ENCODE measurements at places on chromosomes 5 and 9.
A peak's percentile ranks its signal among the peaks of the same experiment; 100 is the strongest.

DNA sequence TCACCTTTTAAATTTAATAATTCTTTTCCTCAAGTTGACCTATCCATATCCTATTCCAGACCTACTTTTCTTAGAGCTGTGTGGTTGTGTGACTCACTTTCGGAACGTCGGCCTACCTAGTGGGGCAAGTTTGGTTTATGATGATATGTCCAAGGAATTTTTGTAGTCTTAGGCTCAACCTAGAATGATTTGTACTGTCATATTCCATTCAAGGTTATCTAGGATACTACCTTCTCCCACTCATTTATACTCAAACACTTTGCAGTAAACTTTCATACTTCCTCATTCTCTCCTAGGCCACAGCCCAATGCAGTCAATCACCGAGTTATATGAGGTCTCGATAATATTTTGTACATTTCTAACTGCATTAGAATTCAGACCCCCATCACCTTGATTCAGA is 61.9 kb downstream of the PIK3R1 start:
- no peak for DNase-seq

DNA sequence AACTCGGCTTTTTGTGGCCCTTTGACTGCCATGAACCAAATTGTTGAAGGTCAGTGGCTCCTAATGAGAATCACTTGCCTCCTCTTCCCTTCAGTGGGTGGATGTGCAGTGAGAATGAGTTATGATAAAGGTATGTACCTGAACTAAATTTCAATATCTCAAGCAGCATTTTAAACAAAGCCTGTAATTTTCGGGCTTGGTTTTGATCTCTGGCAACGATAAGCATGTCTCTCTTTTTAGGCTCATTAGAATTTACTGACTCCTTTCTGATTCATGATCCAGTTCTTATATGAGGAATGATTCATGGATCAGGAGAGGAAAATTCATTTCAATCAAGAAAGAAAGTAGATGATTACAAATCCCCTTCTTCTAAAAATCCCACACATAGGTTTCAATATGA is 305.5 kb downstream of the ARRDC3 start:
- DNase-seq = no peak

DNA sequence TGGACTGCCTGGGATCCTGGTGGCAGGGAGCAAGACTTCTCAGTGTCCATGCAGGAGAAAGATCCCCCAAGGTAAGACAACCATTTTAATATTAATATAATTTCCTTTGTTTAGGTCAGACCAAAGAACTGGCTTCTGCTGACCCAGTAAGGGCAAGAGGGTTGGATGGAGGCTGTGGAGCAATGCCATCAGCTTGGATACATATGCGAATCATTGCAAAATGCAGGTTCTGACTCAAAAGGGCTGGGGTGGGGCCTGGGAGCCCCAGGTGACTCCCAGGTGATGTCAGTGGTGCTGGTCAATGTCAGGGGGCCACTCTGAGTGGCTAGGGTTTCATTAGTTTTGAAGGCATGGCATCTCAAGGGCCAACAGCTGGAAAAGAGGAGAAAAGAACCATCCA is 88.9 kb upstream of the PANK3 start:
- DNase-seq = no peak

- DNase-seq = no peak
Observed at GRCh38 chr9:27329291-27329690, 32.3 kb upstream of the EQTN start.

GRCh38 chr9:28888806-28889205 is 1315.5 kb upstream of the C9orf72 start:
- DNase-seq = no peak

GRCh38 chr5:87298692-87299362 is 31.1 kb downstream of the RASA1 start:
- no peak for DNase-seq

- no peak for DNase-seq
Observed at GRCh38 chr5:58394339-58394738, 65.5 kb downstream of the PLK2 start.

DNA sequence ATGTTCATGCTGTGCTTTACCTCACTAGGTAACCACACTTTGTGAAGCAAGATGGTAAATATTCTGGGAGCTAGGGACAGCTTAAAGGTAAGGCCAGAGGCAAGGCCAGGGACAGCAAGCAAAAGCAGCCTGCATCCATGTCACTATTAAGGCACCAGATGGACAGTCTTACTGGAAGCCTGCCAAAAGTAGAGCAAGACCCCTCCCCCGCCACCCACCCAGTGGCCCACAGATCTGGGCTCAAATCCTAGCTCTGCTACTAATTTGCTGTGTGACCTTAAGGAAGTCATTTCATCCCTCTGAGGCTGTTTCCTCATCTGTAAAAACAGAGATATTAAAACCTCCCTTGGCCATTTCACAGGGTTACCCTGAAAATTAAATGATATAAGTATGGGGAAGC is 13.2 kb upstream of the ERMP1 start:
- DNase-seq = no peak

GRCh38 chr9:133135146-133135745 is 14.2 kb upstream of the RALGDS start:
- peak; percentile 46 for DNase-seq

- no peak for DNase-seq
Observed at GRCh38 chr9:136329211-136329627, 1.9 kb downstream of the GPSM1 start.

GRCh38 chr5:149036168-149036567 is 26.7 kb downstream of the SH3TC2 start:
- no peak for DNase-seq

- DNase-seq = no peak
Observed at GRCh38 chr9:112241491-112241890, 66.4 kb upstream of the SUSD1 start.

DNA sequence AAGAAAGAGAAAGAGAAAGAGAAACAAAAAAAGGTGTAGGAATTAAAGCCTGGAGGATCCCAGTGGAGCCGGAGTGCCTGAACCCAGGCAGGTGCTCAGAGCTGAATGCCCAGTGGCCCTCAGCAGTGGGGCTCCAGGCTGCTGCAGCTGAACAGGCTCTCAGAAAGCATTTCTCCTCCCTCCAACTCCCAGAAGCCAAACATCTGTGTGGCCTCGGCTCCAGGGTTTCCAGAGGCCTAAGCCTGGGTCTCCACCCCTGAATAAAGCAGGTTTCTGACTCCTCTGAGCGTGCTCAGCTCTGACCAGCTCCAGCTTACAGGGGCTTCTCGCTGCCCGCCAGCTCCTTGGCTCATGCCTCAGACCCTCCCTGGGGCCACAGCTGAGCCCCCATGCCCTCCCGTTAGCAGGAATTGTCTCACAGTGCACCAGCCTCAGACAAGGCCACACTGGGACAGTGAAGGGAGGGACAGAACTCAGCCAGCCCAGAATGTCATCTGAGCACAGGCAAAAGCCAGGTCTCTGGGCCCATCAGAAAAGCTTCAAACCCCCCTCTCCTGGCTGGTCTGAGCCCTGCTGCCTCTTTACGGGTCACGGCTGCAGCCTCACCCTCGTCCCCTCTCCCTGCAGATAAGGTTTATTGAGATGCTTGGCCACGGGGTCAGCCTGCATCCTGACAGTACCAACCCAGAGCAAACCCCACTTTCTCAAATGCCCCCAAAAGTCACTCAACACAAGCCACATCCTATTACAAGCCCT is 114.4 kb upstream of the PPP1R26 start:
- DNase-seq = no peak

GRCh38 chr9:86868616-86869015 is 78.7 kb downstream of the GAS1 start:
- no peak for DNase-seq

DNA sequence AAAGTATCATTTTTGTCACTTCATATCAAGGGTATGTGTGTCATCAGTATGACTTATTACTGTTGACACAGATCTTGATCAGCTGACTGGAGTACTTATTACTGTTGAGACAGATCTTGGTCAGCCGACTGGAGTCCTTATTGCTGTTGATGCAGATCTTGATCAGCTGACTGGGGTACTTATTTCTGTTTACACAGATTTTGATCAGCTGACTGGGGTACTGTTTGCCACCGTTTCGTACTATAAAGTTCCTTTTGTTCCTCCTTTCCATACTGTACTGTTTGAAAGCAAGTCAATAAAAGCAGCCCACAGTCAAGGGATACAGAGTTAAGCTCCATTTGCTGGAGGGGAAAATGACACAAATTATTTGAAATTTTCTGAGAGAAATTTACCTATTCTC is 347.3 kb downstream of the CDH12 start:
- no peak for DNase-seq

GRCh38 chr5:179044765-179045164 is 15.4 kb upstream of the ZNF354C start:
- DNase-seq = no peak

DNA sequence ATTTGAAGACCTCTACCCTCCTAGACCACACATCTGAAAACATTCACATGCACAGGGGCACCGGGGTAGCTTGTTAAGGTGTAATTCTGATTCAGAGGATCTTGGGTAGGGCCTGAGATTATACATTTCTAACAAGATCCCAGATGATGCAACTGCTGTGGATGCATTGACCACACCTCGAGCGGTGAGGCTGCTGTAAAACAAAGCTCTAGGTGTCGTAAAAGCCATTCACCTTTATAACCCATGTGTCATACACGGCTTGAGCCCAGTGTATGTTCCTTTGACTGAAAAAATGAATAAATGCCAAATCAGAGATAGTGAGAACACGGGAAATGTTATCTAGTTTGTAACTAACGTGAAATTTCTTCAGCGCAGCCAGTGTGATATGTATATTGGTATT is 1578.2 kb upstream of the WWC1 start:
- no peak for DNase-seq

- DNase-seq = no peak
Observed at GRCh38 chr5:87413343-87413645, 564 bp upstream of the CCNH start.

DNA sequence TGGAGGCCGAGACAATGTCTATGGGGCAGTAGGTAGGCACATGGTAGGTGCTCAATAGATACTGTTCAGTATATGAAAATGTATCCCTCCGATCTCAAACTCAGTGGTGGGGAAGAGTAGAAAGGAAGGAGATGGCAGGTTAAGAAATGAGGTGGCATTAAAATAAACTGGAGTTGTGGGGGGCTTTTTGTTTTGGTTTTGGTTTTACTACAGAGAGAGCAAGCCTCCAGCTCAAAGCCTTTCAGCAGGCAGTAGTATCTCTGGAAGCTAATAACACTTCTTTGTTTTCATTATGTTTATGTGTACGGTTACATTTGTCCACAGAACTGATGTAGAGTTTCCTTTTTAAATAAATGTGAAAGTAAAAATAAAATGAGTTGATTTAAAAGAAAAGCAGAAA is 8.6 kb downstream of the MFAP3 start:
- DNase-seq = no peak

GRCh38 chr5:180802325-180803180 is at the start of gene MGAT1:
Gene MGAT1, minus strand, starts transcription at chr5:180802806. Its CDS starts 9,835 bp downstream, at chr5:180792971.
- no peak for DNase-seq

- DNase-seq = no peak
Observed at GRCh38 chr9:73810585-73811215, 659.0 kb downstream of the ANXA1 start.

GRCh38 chr5:150263801-150264621 is 25.6 kb downstream of the CAMK2A start:
- DNase-seq = peak; percentile 66

GRCh38 chr5:139690064-139690802 is 42.1 kb downstream of the CXXC5 start:
- DNase-seq = no peak

GRCh38 chr5:142686210-142686734 is 382 bp upstream of the FGF1 start:
- no peak for DNase-seq

GRCh38 chr9:7273575-7273974 is 515.8 kb downstream of the KDM4C start:
- DNase-seq = no peak

- DNase-seq = no peak
Observed at GRCh38 chr5:61263561-61264272, 68.3 kb upstream of the ZSWIM6 start.

DNA sequence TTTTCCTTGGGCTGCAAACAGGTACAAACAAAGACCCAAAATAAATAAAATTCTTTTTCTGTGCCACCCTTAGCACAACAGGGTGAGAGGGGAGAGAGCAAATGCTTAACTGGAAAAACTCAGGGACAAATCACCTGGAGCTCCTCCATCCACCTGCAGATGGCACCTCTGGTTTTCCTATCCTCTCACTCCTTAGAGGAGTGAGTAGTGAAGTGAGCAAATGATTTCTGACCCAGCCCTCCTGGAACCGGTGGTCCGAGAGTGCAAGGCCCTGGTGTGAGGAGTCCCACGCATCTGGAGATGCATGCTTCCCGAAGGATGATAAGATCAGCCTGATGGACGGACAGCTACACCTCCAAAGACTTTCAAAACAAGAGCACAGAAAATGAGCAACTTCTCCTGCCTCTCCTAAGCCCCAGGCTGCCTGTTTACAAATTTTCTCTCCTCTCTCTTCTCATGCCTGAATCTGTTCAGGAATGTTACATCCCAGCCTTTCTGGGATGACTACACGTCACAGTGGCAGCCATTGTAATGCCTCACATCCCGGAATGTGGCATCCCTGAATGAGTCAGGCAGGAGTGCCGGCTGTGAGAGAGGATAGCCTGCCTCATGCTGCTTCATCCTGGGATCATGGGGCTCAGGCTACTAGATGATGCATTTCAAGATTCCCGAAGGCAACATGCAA is 86.4 kb downstream of the ADRB2 start:
- DNase-seq = peak; percentile 73

DNA sequence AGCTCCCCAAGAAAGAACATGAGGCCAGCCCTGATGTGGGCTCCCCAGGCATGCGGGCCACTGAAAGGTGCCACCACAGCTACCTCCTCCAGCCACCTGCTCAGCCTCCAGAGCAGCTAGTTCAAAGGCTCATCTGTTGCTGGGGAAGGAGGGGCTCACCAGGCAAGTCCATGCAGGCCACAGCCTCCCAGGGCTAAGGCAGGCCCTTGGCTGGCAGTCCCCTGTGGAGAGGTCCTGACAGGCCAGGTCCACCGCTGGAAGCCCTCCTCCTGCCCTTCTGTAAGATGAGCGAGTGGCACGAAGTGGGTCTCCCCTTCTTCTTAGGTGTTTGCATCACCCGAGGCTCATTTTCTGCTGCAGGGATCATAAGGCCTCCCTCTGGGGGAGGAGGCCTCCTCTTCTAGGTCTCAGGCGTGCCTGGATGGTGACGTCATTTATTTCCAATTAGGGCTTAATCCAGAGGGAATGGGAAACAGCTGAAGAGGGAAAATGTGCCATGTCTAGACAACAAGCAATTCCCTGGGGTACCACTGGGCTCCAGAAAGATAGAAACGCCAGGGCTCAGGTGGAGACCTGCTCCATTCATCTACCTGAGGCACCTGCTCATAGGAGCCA is 91.6 kb downstream of the CFAP90 start:
- DNase-seq = peak; percentile 10

GRCh38 chr5:156036640-156037039 is 290.3 kb upstream of the SGCD start:
- no peak for DNase-seq

DNA sequence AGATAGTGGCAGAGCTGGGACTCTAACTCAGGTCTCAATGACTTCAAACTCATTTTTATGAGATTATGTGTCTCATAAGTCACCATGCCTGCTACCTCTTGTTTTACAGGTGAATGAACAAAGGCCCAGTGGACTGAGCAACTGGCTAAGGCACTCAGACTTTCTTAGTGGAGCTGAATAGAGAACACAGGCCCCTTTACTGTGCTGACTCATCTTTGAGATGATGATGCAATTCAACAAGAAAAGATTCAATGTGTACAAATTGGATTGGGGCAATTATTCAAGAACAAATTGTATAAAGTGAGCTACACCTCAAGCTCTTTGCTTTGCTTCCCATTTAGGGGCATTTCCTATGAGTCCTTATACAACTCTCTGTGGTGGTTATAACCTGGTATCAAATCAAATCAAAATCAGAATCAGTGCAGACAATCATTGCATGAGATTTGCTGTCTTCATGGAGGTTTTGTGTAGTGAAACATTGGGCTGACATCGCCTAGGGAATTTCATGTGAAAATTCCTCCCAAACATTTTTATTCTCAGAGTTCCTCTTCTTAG is 84.3 kb upstream of the PPP2R2B start:
- DNase-seq = no peak
